ENCODE measurements at places on chromosomes 11 and 22.

- H3K4me1 ChIP-seq: no peaks in the 10 kb centered on the region
- peaks cover 23% of the 10 kb centered on the region for H3K27me3 ChIP-seq
- no peak overlapping the region for H3K4me3 ChIP-seq
Observed at GRCh38 chr22:49306632-49307480, 520.8 kb downstream of the BRD1 start.

- peaks cover 19% of the 10 kb centered on the region for H3K27me3 ChIP-seq
Observed at GRCh38 chr22:44351685-44352377, 39.1 kb upstream of the SHISAL1 start.

DNA sequence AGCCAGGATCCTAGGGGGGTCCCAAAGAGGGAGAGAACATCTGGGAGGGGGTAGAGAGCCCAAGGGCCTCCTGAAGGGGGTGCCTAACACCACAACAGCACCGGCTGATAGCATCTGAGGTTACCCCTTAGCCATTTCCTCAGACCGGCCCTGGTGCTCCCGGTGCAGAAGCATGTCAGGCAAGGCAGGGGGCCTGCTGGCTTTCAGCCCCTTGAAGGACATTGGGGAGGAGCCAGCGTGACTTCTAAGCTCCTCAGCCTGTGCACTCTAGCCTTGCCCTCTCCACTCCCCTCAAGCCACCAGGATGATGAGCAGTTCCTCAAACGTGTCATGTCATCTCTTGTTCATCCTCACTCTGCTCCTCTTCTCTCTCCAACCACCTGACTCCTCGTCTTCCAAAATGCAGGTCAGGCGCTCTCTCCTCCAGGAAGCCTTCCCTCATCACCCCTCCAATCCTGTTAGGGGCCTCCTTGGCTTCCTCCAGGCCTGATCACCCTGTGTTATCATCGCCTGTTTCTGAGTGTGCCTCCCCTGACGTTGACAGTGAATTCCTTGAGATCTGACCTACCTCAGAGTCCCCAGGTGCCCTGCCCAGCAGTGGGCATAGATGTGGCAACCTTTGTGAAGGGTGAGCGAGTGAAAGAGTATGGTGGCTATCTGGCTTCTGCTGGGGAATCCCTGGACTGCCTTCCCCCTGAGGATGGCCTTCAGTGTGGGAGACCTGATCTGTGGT lies 6.1 kb downstream of the P2RY2 start:
- no peaks in the 10 kb centered on the region for H3K36me3 ChIP-seq
- no peak for DNase-seq
- no peak overlapping the region for H3K27ac ChIP-seq
- no peak overlapping the region for H3K4me3 ChIP-seq

DNA sequence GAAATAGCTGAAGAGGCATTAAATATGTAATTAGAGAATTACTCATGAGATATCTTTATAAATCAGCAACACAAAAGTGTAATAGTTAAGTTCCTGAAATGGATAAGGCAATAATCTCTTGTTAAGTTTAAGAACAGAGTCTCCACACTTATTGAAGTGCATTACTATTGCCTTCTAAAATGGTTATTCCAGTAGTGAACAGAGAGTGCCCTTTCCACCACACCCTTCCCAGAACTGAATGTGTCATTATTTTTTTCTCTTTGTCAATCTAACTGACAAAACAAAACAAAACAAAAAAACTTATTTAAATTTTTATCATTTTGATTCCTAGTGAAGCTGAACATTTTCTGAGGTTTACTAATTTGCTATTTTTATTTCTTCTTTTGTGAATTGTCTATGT lies 9.2 kb upstream of the PRRG4 start:
- DNase-seq: no peak
- peaks cover 11% of the 10 kb centered on the region for H3K27me3 ChIP-seq
- H3K27ac ChIP-seq: no peak overlapping the region
- no peak overlapping the region for H3K4me3 ChIP-seq
- no peaks in the 10 kb centered on the region for H3K4me1 ChIP-seq

- peaks cover 43% of the 10 kb centered on the region for H3K27me3 ChIP-seq
- H3K4me3 ChIP-seq: no peak overlapping the region
Observed at GRCh38 chr22:19612866-19613572, 88.8 kb upstream of the CLDN5 start.

DNA sequence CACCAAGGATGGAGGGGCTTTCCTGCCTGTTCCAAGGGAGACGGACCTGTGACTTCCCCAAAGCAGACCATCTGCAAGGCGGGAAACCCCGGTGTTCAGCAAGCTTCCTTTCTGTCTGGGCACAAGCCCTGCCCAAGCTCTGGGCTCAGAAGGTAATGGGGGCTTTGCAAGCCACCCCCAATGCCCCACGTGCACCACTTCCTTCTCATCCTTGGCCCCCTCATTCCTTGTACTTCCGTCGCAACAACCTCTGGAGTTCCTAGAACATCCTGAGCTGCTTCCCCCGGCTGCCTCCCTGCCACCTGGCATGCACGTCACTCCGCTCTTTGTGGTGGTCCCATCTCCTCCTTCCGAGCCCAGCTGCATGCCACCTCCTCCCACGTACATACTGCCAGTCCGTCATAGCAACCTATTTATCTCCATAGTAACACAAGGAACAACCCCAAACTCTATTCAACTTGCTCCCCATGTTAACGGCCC lies 3.9 kb downstream of the MYEOV start:
- no peak for DNase-seq
- peaks cover 8% of the 10 kb centered on the region for H3K27me3 ChIP-seq
- no peak overlapping the region for H3K4me3 ChIP-seq

GRCh38 chr11:32094923-32095322 lies 4.0 kb downstream of the RCN1 start:
- no peaks in the 10 kb centered on the region for H3K27me3 ChIP-seq
- no peak overlapping the region for H3K4me3 ChIP-seq
- peaks cover 20% of the 10 kb centered on the region for H3K4me1 ChIP-seq
- no peak for DNase-seq
- H3K27ac ChIP-seq: no peak overlapping the region

GRCh38 chr22:35231585-35232084 lies 25.7 kb upstream of the HMGXB4 start:
- H3K4me1 ChIP-seq: no peaks in the 10 kb centered on the region
- no peak overlapping the region for H3K4me3 ChIP-seq
- no peak overlapping the region for H3K27ac ChIP-seq

GRCh38 chr11:34827228-34827627 lies 89.0 kb downstream of the APIP start:
- no peak overlapping the region for H3K4me3 ChIP-seq
- H3K27me3 ChIP-seq: no peaks in the 10 kb centered on the region
- peaks cover 33% of the 10 kb centered on the region for H3K4me1 ChIP-seq
- H3K27ac ChIP-seq: no peak overlapping the region
- peaks cover 17% of the 10 kb centered on the region for H3K36me3 ChIP-seq

- H3K4me3 ChIP-seq: no peak overlapping the region
- H3K4me1 ChIP-seq: no peaks in the 10 kb centered on the region
- H3K27ac ChIP-seq: no peak overlapping the region
- DNase-seq: no peak
- H3K36me3 ChIP-seq: no peaks in the 10 kb centered on the region
Observed at GRCh38 chr11:114340311-114341131, 44.3 kb downstream of the NNMT start.

All from progenitor cell of endocrine pancreas (in vitro differentiated cells).